ENCODE measurements at places on chromosomes 5 and 9.
A peak's percentile ranks its signal among the peaks of the same experiment; 100 is the strongest.

DNA sequence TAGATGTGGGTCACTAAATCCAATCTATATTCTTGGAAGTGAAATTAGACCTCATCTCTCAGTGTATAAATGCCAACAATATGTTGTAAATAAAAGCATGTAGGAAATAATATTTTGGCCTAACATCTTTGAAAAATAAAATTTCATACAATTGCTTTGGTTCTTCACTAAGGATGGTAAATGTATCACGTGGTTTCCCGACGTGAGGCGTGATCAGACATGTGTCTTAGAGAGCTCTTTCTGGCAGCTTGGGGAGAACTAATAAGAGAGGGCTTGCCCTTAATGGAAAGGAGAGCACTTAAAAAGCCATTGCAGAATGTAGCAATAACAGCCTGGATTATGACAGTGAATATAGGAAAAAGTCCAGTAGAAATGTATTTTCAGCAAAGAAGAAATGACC, 602.6 kb downstream of the CDH12 start:
- DNase-seq: no peak

DNA sequence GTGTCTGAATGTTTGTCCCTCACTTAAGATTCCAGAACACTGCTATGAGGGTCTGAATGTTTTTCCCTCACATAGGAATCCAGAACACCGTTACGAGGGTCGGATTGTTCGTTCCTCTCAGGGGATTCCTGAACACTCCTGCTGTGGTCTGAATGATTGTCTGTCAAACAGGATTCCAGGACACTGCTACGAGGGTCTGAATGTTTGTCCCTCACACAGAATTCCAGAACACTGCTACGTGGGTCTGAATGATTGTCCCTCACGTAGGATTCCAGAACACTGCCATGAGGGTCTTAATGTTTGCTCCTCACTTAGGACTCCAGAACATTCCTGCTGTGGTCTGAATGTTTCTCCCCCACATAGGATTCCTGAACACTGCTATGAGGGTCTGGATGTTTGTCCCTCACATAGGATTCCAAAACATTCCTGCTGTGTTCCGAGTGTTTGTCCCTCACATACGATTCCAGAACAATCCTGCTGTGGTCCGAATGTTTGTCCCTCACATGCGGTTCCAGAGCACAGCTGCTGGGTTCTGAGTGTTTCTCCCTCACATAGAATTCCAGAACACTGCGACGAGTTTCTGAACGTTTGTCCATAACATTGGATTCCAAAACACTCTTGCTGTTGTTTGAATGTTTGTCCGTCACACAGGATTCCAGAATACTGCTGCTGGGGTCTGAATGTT, 199.5 kb downstream of the FOXD4L6 start:
- DNase-seq: no peak

GRCh38 chr9:1050125-1050895, at the start of gene DMRT2:
Gene DMRT2 (plus strand): TSS chr9:1050357. CDS start chr9:1051614, 1,257 bp downstream.
- DNase-seq: peak; percentile 64

DNA sequence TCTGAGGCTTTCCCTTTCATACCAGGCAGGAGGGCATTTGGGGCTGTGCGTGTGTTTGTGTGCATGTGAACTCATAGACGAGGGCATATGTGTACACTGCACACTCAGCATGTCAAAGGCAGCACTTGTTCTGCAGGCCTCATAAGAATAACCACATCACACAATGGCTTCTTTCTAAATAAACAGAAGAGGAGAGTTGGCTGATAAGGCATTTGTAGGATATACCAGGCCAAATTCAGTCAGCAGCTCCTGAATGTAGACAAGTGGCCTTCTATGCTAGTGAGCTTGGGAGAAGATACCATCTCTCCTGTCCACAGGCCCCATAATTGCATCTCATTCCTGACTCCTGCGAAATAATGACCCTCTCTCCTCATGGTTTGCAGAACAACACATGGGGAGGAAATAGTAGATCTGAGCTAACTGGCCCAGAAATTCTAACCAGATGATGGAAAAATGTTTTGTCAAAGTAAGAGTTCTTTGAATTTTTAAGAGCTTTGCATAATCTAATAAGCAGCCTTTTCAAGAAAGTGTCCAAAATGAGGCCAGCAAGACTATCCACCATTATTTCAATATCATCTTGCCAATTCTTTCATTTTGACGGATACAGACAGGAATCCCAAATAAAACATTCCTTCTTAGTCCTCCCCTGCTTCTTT, 60.5 kb upstream of the GAS1 start:
- no peak for DNase-seq

- no peak for DNase-seq
These were observed 278.1 kb downstream of the GADD45G start for GRCh38 chr9:89882930-89883361.

GRCh38 chr9:134007150-134007549, 15.0 kb upstream of the VAV2 start:
- no peak for DNase-seq

DNA sequence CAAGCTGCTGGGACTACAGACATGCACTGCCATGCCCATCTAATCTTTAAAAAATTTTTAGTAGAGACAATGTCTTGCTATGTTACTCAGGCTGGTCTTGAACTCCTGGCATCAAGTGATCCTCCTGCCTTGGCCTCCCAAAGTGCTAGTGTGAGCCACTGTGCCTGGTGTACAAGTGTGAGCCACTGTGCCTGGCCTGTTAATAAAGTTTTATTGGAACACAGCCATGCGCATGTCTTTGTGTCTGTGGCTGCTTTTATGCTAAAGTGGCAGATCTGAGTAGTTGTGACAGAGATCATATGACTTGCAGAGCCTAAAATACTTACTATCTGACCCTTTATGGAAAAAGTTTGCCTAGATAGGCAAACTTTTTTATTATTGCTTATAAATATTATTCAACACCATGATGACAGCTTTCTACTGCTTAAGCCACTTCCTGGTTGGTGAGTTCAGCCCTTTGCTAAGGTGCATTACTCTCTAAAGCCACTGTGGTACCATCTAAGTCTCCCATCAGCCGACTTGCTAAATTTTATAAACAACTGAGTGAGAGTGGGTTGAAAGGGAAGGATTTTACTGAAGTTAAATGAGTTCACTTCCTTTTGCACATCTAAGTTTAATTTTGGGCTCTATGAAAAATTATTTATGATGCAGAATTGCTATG, 133.5 kb downstream of the RASGRF2 start:
- no peak for DNase-seq

GRCh38 chr5:154850255-154851062, at the start of gene FAXDC2:
Gene FAXDC2 (minus strand): TSS chr5:154850603. CDS start chr5:154838178, 12,425 bp downstream.
- no peak for DNase-seq

All from activated CD4-positive, alpha-beta T cell treated with anti-CD3 and anti-CD28 coated beads, Interleukin-2, amount 50 U/mL, for 48 hours (primary cell).